ENCODE measurements at places on chromosomes 5 and 9.

GRCh38 chr9:14415947-14416346, 102.0 kb upstream of the NFIB start:
- no peak for DNase-seq

- DNase-seq, result no peak
Measured at GRCh38 chr5:428219-428618, 14.8 kb upstream of the EXOC3 start.

DNA sequence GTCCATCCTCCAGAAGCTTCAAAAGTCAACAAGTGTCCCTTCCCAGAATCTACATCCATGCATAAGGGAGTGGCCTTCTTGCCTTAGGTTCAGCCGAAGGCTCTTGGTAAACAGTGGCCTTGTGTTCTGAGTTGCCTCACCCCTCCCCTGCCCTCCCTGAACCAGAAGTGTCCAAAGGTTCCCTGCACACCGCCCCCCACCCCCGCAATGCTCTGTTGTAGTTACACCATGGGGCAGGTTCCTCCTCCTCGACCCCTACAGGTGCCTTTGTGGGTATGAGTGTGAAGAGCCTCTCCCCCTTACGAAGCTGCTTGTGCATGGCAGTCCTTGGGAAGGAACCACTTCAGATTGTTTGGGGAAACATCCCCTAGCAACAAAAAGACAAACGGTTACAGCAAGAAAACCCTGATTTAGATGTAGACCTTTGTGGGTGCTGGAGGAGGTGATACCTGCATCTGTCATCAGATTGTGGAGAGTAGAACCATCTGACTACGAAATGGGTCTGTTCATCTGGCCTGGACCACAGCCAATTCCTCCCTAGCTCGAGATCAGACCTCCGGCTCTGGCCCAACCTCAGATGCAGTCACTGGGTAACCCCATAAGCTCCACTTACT, 7.1 kb downstream of the SPACA9 start:
- DNase-seq, result no peak

DNA sequence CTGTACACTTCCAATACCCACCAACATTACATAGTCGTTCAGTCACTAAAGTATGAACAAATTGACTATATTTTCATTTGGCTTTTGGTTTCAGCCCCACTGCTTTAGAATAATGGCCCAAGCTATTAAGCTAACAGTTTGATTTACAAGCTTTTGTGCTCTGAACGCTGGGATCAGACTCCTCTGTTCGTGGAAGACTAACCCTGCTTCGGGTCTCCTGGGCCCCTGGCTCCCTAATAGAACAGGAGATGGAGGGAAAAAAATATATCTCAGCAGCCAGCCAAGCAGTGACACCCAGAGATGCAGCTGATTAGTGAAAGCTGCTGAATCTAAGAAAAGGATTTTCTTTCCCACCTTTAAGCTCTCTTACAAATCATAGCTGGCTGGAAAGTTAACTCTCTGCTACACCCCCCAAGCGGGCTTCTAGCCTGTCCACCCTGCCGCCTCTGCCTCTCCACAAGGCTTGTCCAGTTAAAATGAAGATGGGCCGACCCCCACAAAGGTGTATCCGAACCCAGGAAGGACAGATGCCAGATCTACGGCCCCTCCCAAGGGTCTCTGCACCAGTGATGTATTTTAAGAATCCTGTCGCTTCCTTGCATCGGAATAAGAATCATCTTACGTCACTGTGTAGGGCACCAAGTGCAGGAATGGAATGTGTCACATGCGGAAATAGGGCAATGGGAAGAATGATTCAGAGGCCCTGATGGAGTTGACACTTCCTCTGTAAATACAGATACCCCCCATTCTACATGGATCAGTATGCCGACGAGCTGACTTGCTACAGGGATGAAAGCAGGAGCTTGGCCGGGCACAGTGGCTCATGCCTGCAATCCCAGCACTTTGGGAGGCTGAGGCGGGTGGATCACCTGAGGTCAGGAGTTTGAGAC, 33.4 kb upstream of the BARHL1 start:
- DNase-seq, result no peak

GRCh38 chr9:23855873-23856604, 30.0 kb upstream of the ELAVL2 start:
- DNase-seq, result no peak

- DNase-seq, result no peak
Measured at GRCh38 chr9:126470241-126470993, 143.3 kb upstream of the LMX1B start.

DNA sequence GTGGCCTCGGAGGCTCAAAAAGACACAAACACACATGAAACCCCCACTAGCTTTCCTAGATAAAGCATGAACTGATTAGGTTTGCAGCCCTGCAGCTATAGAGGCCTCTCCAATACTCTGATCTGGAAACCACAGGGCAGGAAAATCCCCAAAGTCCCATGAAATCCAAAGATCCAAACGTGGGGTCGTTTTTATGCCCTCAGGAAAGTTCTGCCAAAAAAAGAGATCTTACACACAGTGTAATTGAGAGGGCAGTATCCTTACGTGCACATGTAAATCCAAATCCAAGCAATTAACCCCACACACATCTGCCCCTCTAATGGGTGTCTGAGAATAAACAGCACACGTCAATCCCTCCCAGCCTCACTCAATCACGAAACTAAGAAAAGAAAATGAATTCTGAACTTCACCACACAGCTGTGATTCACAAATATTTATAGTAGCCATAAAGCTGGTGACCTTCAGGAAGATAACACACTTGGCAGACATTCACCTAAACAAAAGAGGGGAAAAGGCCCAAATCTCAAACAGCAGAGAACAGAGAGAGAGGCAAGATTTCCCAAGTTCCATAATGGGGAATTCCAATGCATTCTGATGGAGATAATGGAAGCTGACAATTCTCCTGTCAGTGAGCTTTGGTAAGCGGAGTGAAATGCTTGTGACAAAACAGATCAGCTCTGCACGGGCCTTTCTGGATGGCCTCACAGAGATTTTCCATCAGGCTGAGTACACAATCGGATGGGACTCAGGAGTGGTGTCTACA, 114.2 kb downstream of the SEMA5A start:
- no peak for DNase-seq

DNA sequence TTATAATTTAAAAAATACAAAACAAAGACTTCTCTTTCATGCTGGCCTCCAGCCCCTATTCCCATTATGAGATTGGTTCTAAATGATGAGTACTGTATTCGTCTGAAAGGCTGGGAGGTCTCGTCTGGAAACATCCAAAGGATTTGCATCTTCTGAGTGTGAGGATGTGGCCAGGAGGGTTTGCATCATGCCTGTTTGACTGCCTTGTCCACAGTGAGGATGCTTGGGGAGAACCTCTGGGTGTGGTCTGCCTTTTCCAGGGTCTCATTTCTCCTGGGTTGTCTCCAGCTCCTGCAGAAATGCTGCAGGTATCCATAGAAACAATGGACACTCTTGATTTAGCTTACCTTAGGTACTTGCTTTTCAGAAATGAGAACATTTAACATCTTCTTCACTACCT, 26.4 kb upstream of the CXCL14 start:
- no peak for DNase-seq

GRCh38 chr9:133673258-133673655, 37.1 kb downstream of the DBH start:
- DNase-seq, result no peak

DNA sequence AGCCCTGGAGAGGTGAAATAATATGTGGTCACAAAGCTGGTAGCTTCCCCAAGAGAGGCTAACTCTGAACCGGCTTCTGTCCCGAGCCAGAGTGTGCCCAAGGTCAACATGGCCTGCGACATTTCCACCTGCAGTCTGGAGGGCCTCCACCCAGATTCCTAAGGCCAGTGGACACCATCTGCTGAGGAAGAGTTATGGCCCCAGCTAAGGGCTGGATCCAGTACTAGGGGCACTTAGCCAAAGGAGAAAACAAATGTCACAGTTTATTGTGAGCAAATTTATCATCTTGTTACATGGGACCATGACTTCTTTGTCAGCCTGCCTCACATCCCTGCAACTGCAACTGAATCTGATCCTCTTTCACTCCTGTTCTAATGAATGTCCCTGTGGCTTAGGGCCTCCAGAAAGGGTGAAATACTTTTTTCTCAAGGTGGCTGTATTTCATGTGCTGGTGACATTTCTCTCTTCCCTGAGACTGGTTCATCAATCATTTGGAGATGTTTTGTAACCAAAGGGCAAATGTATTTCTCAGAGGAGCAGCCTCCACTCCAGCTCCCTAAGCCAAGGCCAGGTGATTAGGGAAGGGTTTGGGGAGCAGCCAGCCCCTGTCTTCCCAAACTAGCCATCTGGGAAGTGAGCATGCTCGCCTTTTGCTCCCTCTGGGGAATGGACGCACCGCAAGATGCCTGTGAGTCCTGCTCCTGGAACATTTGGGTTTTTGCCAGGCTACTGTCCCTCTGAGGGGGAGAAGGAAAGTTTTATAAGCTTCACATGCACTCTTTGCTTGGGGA, 148.3 kb downstream of the CMYA5 start:
- DNase-seq, result no peak

DNA sequence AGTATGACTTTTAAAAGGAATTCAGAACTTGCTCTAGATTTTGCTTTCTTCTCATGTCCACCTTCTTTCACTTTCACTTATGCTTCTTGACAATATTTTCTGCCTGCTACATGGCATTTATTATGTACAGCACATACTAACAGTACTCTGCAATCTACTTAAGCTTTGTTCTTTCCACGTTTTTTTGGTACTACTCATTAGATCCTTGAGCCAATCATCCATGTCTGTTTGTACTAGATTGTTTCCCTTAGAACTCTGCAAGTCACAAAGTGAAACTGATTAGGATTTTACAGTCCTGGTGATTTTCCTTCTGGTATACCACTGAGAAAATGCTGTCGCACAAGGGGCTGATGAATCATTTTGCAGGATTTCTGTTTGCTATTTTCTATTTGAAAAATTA, 78.3 kb downstream of the PARP8 start:
- DNase-seq, result no peak

GRCh38 chr5:113336975-113337374, 97.8 kb downstream of the TSSK1B start:
- no peak for DNase-seq

DNA sequence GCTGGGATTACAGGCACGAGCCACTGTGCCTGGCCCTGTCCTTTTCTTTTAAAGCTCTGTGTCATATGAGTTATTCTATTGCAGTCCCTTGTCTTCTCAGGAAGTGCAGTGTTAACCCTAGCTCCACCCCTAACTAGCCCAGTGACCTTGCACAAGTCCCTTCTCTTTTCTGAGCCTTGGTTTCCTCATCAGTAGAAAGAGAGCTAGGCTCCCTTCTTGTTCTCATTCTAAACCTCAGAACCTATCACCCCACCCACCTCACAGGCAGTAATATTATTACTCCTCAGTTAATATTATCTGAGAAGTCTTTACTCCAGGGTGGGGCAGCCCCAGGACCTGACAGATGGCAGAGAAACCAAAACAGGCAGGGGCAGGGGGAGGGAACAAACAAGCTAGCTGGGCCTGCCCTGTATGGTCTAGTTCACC, 7.2 kb downstream of the CYFIP2 start:
- no peak for DNase-seq

DNA sequence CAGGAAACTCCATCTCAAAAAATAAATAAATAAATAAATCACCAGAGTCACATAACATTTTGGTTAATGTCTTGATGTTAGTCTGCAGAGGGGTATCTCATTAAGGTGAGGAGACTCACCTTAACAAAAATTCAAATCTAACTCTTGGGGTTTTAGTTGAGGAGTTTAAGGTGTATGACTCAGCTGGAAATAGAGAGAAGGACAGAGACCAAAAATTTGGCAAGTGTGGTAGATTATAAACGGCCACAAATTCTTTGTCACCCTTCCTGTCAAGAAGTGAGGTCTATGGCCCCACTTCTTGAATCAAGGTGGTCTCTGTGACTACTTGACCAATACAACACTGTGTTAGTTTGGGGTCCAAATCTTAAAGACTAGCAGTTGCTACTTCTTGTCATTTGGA, 60.8 kb downstream of the TTC39B start:
- DNase-seq, result no peak

DNA sequence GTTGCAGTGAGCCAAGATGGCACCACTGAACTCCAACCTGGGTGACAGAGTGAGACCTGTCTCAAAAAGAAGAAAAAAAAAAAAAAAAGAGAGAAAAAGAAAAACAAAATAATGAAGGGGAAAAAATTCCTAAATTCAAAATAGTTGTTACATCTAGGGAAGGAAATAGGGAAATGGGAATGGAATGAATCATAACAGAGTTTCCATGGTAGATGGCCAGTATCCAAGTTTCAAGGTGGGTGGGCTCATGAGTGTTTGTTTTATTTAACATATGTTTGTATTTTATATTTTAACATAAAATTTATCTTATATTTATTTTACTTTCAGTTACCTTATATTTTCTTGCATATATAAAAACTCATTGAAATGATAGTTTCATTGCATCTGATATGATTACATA, 215.6 kb downstream of the ARHGEF28 start:
- DNase-seq, result no peak

- no peak for DNase-seq
Measured at GRCh38 chr5:143537056-143537455, 133.6 kb upstream of the NR3C1 start.

GRCh38 chr9:3931996-3932906, 367.6 kb downstream of the GLIS3 start:
- DNase-seq, result no peak

DNA sequence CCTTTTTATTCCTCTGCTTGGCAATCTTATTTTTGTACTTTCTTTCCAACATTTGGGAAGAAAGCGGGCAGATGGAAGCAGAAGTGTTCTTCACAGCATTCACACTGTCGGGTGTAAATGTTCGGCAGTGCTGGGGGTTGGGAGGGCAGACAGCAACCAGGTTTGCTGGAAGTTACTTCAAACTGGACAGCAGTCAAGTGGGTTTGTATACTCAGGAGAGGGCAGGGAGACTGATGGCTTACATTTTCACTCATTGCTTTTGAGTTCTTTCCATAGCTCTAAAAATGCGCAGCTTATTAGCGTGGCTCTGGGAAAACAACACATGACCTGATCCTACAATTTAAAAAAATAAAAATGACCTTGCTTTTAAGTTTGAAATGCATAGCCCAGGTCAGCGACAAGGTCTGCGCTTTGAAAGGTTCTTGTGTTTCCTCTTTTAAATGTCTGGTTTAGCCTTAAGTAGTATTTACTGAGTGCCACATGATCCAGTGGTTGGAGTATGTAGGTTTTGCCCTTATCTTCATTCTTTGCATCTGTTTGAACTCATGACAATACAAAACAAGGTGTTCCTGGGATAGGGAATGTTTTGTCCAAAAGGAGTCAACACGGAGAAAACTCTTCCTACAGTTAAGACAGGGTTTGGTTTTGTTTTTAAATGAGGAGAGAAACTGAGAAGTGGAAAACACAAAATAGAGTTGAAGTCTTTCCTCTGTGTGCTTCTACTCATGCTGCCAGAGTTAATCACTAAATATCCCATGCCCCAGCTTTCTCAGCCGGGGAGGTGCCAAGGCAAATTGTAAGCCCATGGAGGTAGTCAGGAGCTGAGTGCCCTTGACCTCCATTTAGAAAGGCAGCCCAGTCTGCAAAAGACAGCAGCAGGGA, 132.7 kb upstream of the DMRT1 start:
- DNase-seq, result no peak
